Subcutaneous adipose tissue (tissue), 4 donors: ENCODE measurements at places on chromosomes 12 and 14. TPM values are rescaled to one million over a fixed set of nuclear protein-coding genes. Genes with fewer than 3 reads are reported as not detected.

The SYCP3 gene
- total RNA-seq, result not detected

The PTPRR gene
- total RNA-seq, result 1.3 TPM

The AKAP5 gene
- total RNA-seq, result 1.4 TPM

The PRICKLE1 gene
- total RNA-seq, result 4.8 TPM

The SLC25A47 gene
- total RNA-seq, result not detected

The CCDC175 gene
- total RNA-seq, result not detected

The PRPH gene
- 0.19 TPM for total RNA-seq

The TIMM9 gene
- 57.8 TPM for total RNA-seq

The PPP1R1A gene
- 254 TPM for total RNA-seq

The NOVA1 gene
- total RNA-seq, result 56.7 TPM

The COX8C gene
- total RNA-seq, result not detected

The ACSM4 gene
- not detected for total RNA-seq

The RNASE2 gene
- 9.0 TPM for total RNA-seq

The CISTR gene
- not detected for total RNA-seq

The ACVRL1 gene
- 157 TPM for total RNA-seq

The DIO2 gene
- 1.5 TPM for total RNA-seq

The NAV3 gene
- total RNA-seq, result 21.5 TPM

The ABCD2 gene
- total RNA-seq, result 14.1 TPM

The PTGER2 gene
- 3.4 TPM for total RNA-seq

The EFS gene
- 12.8 TPM for total RNA-seq

The KERA gene
- not detected for total RNA-seq

The MGP gene
- total RNA-seq, result 236 TPM

The PRIMA1 gene
- 0.51 TPM for total RNA-seq

The TAS2R42 gene
- total RNA-seq, result not detected

The PZP gene
- not detected for total RNA-seq

The ZNF605 gene
- 10.9 TPM for total RNA-seq

The CLMN gene
- 20.7 TPM for total RNA-seq

The KRR1 gene
- 66.7 TPM for total RNA-seq

The TSPAN9 gene
- total RNA-seq, result 20.7 TPM

The TUNAR gene
- total RNA-seq, result not detected

The CLEC4C gene
- not detected for total RNA-seq

The SSTR1 gene
- total RNA-seq, result not detected

The PAH gene
- total RNA-seq, result not detected

The MYF6 gene
- not detected for total RNA-seq

The C14orf180 gene
- 333 TPM for total RNA-seq
